ENCODE measurements at places on chromosomes 2 and 18.
A peak's percentile ranks its signal among the peaks of the same experiment; 100 is the strongest.

- DNase-seq = no peak
Measured at GRCh38 chr2:45380131-45380836, 230.8 kb downstream of the SRBD1 start.

DNA sequence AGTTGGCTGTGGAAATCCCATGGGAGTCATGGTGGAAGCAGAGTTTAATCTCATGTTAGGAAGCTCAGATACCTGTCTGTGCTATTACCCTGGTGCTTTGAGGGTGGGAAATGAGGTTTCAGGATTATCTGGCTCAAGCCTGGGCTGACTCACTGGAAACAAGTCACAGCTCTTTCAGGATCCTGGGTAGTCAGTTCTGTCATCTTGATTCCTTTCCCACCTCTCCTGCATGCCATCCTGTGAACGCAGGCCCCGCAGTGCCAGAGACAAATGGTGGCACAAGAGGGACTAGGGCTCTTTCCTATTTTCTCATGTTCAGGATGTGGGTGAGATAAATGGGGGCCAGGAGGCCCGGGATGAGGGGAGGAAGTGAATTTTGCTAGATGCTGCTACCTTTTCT is 3.7 kb upstream of the FAM136A start:
- no peak for DNase-seq

DNA sequence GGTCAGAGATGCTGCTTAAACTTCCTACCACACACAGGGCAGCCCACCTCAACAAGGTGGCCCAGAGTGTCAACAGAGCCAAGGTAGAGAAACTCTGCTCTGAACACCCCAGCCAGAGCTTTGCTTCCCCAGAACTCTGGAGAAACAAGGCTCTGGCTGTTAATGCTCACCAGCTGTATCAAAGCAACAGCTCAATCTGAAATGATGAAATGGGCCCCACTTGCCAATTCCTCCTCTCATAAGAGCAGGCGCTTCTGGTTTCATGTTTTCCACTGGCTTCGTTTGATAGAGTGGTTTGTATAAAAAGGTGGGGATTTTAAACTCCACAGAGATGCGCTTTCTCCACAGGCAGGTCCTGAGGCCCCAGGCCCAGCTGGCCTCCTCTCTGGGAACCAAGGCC is 60.9 kb upstream of the TFCP2L1 start:
- DNase-seq = no peak

DNA sequence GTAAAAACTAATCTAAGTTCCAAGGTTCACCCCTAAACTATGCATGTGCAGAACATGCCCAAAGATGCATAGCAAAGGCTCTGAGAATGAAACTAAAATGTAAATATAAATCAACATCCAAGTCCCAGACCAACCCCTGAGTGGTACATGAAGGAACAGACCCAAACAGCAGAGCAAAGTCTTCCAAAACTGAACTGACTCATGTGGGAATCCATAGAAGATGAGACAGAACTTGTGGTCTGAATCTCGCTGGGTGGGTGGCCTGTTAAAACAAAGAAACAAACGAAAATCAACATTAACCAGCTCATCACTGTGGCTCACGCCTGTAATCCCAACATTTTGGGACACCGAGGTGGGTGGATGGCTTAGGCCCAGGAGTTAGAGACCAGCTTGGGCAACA is 29.5 kb upstream of the ATRAID start:
- no peak for DNase-seq

- DNase-seq = no peak
Measured at GRCh38 chr18:67001052-67001451, 397.2 kb upstream of the CDH19 start.

GRCh38 chr2:210461401-210461800 is 15.2 kb downstream of the LANCL1 start:
- DNase-seq = no peak

DNA sequence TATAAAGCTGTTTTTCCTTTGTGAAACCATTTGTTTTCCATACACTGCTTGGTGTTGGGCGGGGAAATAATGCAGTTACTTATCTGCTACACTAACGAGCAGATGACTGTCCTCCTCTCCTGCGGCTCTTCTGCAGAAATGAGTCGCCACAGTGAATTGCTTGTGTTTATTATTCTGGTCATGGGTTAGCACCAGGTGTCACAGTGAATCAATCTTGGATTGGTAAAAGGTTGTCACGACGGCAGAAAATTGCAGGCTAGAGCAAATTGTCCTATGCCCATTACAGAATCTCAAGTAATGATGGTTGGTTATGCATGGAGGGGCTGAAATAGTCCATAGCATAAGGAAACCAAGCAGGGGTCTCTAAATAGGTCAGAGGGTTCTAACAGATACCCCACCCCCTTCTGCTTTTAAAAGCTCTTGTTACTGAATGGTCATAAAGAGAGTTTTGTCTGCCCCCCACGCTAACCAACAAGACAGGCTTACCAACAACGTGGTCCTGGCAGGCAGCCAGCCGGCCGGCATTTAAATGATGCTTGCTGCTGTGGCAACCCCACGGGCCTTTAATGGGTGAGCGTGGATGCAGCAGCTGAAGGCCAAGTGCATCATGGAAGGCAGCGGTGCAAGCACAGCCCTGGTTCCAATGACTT is 29.5 kb downstream of the RAB31 start:
- DNase-seq = no peak

- no peak for DNase-seq
Measured at GRCh38 chr2:207970147-207970825, 55.0 kb downstream of the PLEKHM3 start.

DNA sequence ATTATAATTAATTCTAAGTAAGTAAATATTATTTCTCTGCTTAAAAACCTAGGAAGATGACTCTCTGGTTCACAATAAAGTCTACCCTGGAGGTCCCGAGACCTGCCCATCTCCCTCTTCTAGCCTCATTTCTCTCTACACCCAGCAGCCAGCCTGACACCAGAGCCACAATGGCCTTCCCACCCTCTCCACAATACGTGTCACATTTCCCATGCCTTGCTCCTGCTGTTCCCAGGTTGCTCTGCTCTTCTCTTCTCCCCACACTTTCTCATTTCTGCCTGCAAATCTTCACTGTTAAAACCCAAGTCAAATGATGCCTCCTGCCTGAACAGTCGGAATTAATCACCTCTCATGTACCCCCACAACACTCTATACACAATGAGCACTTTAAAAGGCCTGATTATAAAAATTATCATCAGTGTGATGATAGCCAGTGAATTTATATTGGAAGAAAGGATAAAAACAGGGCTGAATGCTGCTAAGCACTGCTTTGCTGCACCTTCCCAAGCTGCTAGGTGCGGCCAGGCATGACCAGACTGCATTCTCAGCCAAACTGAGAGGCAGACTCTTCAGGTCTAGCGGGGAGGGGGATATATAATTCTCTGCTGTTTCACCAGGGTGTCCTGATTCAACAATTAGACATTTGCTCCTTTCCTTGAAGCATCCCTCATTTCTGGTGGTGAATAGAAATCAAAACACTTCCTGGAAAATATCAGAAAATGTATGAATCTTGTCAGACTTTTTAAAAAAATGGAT is 160.6 kb downstream of the DTNA start:
- no peak for DNase-seq

DNA sequence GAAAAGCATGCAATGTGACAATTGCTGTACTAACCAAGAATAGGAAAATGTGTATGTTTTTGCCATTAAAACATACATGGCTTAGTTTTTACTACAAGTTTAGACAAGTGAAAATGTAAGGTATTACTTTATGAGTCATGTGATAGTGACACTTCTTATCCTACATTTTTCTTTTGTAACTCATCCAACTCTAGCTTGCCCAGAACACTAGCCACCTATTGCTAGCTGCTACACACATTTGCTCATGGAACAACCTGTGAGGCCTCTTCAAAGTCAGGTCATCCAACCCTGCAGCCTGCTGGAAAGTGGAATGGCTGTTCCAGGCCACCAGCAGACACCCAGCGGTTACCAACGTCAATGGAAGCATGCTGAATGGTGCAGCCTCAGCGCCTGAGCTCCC is 1043.9 kb downstream of the TMEM182 start:
- no peak for DNase-seq

DNA sequence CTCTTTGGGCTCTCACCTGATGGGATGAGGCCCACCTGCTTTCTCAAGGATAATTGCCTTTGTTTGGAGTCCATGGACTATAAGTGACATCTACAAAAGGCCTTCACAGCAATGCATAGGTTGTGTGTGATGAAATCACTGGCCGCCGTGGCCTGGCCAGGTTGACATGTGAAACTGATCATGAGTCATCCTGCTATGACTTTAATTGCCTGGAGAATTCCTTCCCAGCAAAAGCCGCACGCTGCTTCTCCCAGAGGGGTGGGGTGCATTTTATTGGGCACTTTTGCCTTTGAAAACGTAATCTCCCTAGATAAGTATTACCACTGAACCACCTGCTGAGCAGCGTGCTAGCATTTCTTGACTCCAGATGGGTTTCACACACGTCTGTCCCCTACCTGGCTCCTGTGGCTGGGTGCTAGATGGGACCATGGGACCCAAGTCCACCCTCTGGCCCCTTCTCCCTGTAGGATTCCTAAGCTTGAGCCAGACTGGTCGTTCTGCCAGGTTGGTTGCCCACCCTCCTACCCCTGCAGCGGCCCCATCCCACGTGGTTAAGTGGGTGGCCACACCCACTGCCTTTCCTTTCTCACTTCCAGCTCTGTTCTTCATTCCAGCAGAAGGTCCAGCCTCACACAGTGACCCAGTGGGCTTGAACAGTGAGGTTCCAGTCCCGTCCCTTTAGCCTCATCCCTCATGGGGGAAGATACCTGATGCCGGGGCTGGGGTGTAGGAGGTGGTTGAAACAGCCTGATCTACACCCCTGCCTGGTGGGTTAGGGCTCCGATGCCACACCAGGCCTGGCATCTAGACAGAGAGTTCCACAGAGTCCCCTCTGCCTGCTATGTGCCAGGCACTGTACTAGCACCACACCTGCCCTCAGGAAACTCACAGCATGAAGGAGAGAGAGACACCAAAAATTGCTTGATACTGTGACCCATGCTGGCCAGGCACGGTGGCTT is 89.6 kb downstream of the GBX2 start:
- DNase-seq = no peak

DNA sequence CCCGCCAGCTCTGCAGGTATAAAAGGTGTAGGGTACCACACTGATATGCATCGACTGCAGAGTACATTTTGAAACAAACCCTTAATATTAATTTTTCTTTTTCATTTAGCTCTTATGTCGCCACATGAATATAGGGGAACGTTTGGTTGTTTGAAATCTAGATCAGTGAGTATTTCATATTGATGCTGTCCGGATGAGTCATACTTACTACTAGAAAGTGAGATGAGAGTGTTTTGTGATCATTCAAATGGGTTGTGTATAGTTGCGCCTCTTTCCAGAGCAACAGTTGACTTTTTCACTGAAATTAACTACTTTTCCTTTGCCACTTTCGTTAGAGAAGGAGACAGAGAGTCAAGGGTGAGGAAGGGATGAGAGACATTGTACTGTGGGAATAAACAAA is 24.6 kb downstream of the NPAS2 start:
- no peak for DNase-seq

- DNase-seq = no peak
Measured at GRCh38 chr18:51229328-51229727, 31.8 kb upstream of the MEX3C start.

DNA sequence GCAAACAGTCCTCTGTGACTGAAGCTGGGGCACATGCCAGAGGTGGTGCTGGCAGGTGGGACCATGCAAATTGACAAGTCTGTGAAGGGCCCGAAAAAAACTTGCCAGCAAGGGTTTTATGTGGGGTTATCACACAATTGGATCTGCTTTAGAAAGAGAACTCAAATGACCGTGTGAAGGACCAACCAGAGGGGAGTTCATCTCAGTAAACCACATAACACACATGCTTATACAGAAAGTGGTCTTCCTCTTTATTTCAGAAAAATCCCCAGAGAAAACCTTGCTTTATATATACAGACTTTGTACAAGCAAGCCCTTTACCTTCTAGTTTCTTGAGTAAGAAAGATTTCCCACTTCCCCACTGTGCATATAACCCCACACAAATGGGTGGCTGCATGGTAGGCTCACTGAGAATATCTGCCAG is 46.7 kb downstream of the KIDINS220 start:
- no peak for DNase-seq

- DNase-seq = no peak
Measured at GRCh38 chr18:42255908-42256765, 301.1 kb downstream of the PIK3C3 start.

DNA sequence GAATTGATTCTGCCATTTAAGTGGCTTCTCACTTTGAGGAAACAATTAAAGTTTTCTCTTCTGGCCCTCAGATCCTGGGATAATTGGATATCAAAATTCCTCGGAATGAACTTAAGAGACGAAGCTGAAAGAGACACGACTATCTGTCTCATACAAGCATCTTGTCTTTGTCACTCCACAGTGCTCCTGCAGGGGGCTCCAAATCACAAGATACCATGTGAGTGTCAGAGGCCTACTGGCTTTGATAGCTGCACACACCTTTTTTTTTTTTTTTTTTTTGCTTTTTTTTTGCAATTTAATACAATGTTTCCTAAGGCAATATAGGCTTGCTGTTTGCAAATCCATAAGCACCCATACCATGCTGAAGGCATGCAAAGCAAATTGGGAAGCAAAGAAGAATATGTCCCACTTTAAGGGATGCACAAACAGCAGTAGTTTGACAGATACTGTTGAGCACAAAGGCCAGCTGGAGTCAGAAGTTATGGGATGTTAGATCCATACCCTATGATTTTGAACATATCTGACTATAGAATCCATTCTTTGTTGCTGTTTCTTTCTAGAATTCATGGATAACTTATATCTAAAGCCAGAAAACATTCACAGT is 109.0 kb upstream of the CBLN2 start:
- DNase-seq = peak; percentile 8

DNA sequence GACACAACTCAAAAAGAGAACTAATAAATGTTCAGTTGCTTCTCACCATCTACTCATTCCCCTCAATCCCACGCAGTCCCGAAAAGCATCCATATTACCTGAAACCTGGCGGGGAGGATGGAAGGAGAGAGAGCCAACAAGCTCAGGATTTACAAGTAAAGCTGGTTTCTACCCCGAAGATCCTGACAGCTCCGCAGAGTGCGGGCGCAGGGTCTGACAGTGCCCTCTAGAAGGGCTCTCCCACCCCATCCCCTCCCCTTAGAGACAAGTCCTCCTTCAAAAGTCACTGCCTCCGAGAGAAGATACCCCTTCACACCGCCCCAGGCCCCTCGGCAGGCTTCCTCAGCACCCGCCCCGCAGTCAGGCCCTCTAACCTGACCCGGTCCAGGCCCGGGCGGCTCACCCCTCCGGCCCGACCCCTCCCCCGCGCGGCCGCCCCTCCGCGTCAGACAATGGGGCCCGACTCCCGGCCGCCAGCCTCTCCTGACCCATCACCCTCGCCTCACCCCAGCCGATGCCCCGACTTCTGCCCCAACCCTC is 550 bp downstream of the RAB1A start:
- DNase-seq = peak; percentile 20

GRCh38 chr2:8957628-8958027 is 45.9 kb downstream of the MBOAT2 start:
- no peak for DNase-seq

DNA sequence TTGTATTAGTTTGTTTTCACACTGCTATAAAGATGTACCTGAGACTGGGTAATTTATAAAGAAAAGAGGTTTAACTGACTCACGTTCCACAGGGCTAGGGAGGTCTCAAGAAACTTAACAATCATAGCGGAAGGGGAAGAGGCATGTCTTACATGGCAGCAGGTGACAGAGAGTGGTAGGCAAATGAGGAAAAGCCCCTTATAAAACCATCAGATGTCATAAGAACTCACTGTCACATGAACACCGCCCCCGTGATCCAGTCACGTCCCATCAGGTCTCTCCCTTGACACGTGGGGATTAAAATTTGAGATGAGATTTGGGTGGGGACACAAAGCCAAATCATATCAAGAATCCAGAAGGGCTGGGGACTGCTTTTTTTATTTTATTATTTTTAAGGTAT is 120.0 kb downstream of the GALNT14 start:
- no peak for DNase-seq

All from CD4-positive, alpha-beta T cell treated with Interleukin-4 for 1 hour (primary cell).